ENCODE measurements at places on chromosomes 3 and 15. TPM values are rescaled to one million over a fixed set of nuclear protein-coding genes. Genes with fewer than 3 reads are reported as not detected.

Gene CLSTN2
- total RNA-seq: 10.3 TPM

Gene FEZF2
- total RNA-seq: 15.0 TPM

Gene TRANK1
- total RNA-seq: 12.6 TPM

Gene SLC28A2
- total RNA-seq: not detected

Gene EID1
- total RNA-seq: 215 TPM

Gene DNAH12
- 0.62 TPM for total RNA-seq

Gene ISLR2
- 168 TPM for total RNA-seq

Gene XRN1
- 98.9 TPM for total RNA-seq

Gene DNASE1L3
- total RNA-seq: 0.94 TPM

Gene ANKUB1
- 0.78 TPM for total RNA-seq

Gene PPP1R14D
- not detected for total RNA-seq

Gene GABRR3
- not detected for total RNA-seq

Gene DPH3
- total RNA-seq: 18.7 TPM

Gene PIGZ
- 5.0 TPM for total RNA-seq
